ENCODE measurements at places on chromosomes 13 and 19.

DNA sequence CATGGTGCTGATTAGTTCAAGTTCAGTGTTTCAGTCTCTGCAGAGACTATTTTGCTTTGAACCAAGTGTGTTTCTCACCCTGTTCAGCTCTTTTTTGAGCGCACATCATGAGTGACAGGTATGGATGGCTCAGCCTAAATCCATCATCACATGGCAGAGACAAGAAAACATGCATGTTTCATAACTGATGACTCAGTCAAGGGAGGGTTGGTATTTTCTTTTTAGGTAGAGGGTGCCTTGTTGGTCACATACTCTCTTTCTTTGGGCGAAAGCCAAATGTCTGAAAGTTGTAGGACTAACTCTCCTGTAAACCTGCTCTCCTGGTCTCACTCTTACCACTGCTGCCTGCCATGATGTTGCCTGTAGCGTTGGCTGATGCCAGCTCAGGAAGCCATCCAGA lies 48.1 kb upstream of the RAP2A start:
- no peak for DNase-seq

DNA sequence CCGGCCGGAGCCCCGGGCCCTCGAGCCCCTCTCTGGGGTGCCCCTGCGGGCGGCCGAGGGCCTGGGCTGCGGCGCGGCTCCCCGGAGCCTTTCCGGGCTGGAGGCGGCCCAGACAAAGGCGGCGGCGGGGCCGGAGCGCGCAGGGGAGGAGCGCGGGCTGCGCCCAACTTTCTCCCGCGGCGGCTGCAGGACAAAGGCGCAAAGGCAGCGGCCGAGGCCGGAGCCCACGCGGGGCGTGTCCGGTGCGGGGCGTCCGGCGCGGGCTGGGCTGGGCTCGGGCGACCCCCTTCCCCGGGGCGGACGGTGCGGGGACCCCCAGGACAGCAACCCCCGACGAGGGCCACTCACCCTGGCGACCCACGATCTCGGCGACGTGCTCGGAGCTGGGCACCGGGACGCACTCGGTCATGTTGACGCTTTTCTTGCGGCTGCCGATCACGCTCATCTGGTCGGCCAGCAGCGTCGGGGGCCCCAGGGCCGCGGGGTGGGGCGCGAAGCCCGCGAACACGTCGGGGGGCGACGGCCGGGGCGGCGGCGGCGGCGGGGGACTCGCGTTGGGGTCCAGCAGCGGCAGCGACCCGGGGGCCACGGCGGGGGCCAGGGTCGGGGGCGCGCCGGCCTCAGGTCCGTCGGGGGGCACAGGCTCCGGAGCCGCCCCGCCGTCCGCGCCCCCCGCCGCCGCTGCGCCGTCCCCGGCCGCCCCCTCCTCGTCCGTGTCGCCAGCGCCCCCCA lies 843 bp downstream of the MEX3D start:
- DNase-seq, result peak; percentile 51

- DNase-seq, result no peak
Measured at GRCh38 chr13:76556627-76557026, 329.6 kb downstream of the KCTD12 start.

GRCh38 chr19:29759359-29759758 lies 44.3 kb upstream of the C19orf12 start:
- DNase-seq, result no peak

DNA sequence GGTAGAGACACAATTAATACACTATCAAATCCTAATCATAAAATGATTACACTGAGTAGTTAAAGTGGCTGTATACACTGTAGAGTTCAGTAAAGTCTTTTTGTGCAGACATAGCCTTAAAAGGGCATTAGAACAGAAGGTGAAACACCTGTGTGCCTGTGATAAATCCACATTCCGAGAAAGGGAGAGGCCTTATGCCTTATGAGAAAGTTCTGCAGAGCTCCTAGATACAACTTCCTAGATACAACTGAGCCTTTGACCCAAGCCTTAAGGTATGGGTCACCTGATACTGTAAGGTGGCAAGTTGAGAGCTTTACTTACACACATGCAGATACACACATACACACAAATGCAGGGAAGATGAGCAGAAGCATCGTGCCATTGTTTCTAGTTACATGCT lies 6.3 kb downstream of the SERP2 start:
- no peak for DNase-seq

DNA sequence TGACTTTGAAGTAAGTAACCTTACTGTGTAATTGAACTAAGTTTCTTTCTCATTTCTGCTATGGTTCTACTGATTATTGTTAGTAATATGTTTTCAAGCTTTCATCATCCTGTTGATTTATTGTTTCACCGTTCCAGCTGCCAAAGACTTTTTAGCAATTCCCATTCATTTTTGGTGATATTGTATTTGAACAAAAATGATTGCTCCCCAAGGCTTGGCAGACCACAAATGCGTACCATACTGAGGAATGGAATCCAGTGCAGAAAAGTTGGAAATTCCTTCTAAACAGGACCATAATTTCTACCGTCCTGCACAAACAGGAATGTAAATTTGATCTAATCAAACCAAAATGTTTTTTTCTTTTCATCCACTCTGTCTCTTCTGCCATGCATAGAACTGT lies 10.7 kb downstream of the EPSTI1 start:
- DNase-seq, result no peak

- DNase-seq, result no peak
Measured at GRCh38 chr19:12163826-12164225, 930 bp downstream of the ZNF136 start.

- no peak for DNase-seq
Measured at GRCh38 chr19:44732235-44733014, 16.1 kb upstream of the BCL3 start.

DNA sequence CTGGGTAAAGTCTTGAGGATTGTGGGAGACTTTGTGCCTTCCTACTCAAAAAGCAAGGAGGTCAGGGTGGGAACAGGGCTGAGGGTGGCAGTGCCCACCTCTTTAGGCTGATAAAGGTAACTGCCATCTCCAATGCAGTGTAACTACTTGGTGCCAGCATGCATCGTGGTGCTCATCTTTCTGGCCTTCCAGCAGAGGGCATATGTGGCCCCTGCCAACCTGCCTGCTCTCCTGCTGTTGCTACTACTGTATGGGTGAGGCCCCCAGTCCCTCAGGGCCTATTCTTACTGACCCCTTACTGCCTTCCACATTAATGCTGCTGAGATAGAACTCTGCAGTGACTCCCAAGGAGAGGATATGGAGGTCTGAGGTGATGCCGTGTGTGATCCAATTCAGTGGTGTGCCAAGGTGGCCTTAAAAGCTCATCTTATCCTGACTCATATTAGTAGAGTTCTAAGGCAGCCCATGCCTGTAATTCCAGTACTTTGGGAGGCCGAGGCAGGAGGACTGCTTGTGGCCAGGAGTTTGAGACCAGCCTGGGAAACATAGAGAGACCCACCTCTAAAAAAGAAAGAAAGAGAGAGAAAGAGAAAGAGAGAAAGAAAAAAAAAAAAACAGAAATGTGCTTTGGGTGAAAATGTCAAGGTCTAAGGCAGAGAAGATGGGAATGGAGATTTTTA lies 9.7 kb upstream of the ARHGAP45 start:
- no peak for DNase-seq

All from BE2C (cell line).